ENCODE measurements at places on chromosomes 6 and 20.

DNA sequence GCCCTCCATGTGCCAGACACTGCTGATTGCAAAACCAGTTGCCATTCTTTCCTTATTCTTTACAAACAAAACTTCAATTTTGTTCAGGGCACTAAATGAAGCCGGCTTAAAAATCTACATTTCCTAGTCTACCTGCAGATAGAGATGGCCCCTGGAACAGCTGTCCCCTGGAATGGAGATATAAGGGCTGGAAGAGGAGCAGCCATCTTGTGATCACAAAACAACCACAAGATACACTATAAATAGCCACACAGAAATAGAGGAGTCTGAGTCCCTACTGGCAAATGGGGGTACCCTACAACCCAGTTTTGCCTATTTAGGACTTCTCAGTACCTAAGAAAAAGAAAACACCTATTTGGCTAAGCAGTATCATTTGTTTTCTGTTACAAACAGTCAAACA is 115.9 kb upstream of the BEND6 start:
- no peak for DNase-seq

DNA sequence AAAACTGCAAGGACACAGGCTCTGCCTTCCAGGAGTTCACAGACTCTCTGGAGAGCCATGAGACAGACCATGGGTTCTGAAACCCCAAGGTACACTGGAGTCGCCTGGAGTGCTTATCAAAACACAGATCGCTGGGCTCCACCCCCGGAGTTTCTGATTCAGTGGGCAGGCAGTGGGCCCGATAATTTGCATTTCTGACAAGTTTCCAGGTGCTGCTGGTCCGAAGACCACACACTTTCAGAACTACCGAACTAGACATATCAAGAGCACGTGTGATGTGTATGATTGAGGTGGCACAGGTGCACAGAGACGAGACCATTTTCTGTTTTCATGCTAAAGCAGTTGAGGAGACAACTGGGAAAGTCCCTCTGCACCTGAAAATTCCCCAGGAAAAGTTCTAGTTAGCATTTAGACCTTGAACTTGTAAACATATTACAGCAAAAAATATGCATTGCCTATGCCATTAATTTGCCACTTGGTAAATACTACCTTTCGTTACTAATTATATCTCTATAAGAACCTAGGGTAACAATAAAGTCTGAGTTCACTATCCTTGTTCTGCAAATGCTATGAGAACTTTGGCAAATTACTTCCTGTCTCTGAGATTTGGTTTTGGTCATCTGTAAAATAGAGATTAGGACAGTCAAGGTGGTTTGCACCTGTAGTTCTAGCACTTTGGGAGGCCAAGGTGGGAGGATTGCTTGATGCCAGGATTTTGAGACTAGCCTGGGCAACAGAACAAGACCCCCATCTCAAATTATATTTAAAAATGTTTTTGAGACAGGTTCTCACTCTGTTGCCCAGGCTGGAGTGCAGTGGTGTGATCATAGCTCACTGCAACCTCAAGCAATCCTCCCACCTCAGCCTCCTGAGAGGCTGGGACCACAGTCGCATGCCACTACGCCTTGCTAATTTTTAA is 14.3 kb upstream of the PIM1 start:
- no peak for DNase-seq

DNA sequence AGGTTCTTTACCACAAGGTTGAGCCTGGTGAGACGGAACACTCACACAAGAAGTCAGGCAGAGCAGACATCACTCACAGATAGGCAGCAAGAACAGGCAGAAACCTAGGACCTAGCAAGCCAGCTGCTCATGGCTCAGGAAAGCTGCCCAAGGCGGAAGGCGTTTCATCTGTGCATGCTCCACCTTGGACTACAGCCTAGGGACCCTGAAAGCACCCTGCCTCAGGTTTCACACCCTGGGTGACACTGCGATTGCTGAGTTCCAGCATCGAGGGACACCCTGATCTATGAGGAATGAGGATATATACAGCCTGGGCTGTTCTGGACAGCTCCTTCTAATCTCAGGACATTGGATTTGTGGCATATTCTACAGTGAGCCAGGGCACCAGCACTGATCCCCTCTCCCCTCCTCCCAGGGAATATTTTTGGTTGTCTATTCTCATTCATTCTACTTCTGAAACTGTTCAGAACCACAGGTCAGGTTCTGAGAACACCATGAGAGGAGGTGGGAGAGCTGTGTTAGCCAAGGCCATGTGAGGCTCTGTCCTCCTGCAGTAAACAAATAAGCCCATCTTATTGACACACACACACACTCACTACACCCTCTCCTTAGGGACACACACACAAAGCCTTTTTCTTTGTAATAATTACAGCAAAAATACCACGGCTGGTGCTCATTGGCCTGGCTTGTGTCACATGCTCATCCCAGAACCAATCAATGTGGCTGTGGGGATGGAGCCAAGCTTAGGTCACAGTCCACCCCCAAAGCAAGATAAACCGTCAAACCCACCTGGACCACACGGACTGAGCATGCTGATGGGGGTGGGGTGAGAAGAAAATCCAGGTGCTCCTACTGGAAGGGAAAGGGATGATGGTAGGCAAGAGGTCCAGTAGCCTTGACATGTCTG is 26.3 kb upstream of the PMEPA1 start:
- no peak for DNase-seq

- DNase-seq: no peak
Observed at GRCh38 chr6:111356551-111356950, 126.5 kb downstream of the REV3L start.

GRCh38 chr6:133741375-133741861 is 147.5 kb upstream of the TCF21 start:
- no peak for DNase-seq

DNA sequence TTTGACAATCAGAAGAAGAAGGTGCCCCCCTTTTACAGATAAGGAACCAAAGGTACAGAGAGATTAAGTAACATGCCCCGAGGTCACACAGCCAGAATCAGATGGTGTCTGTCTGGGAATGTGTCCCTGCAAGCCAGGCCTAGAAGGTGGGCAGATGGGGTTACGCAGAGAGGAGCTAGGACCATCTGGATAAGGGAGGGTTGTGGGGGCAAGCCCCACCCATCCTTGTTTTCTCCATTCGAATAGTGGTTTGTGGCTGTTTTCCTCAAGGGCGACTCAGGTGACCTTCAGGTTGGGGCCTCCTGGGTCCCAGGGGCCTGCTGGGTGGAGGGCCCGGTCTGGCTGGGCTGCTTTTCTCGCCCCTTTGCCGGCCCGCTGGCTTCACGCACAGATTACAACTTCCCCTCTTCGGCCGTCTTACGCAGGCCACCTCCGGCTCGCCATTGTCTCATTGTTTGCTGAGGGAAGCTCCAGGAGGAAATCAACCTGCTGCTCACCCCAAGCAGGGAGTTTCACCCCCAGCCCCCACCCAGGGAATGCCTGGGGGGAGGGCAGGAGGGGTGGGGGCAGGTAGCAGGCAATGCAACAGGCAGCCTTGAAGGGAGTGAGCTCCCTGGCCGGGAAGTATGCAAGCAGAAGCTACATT is 30.8 kb upstream of the CSNK2A1 start:
- DNase-seq: no peak

- no peak for DNase-seq
Observed at GRCh38 chr20:44640522-44640921, 11.0 kb downstream of the ADA start.

GRCh38 chr6:13979284-13980171 is 54.8 kb downstream of the RNF182 start:
- DNase-seq: no peak

DNA sequence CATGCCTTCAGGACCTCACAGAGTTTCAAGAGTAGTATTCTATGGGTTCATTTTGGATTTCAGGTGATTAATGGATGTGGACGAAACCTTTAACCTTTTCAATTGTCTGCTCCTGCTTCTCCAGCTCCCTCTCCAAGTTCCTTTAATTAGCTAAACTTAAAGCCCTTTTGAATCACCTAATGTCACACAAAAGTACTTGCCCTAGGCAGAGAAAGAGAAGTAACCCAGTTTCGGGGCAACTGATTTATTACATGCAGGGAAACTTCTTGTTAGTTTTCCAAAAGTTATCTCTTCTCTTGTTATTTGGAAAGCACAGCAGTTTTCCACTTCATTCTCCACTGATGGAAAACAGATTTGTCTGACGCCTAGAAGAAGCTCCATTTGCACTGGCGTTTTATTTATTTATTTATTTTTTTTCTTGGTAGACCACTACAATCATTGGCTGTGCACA is 407.7 kb upstream of the JARID2 start:
- DNase-seq: no peak

- no peak for DNase-seq
Observed at GRCh38 chr20:34065260-34065659, 46.8 kb downstream of the EIF2S2 start.

DNA sequence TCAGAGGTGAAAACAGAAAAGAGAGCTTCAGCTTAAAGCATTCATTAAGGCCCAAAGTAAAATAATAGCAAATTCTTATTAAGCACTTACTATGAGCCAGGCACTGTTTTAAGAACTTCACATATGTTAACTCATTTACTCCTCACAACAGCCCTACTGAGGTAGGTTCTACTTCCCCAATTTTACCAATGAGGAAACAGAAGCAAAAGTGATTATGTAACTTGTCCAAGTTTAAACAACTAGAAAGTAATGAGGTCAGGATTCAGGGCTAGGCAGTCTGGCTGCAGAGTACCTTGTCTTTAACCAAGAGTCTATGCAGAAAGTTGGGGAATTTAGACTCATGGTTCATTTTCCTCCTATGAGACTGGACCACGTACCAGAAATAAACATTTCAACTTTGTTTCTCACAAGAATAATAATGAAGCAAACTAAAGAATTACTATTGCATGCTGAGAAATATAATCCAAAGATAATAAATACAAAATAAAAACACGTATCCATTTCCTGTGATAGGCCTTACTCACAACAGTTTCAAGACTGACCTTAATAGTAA is 3.8 kb downstream of the COL21A1 start:
- no peak for DNase-seq

- DNase-seq: no peak
Observed at GRCh38 chr6:156062091-156062563, 606.5 kb upstream of the NOX3 start.

- no peak for DNase-seq
Observed at GRCh38 chr6:79810871-79811270, 136.5 kb downstream of the ELOVL4 start.

- DNase-seq: no peak
Observed at GRCh38 chr6:156822747-156823206, 45.6 kb downstream of the ARID1B start.

- DNase-seq: peak; percentile 20
Observed at GRCh38 chr6:25537349-25538018, 114.5 kb upstream of the SCGN start.

Measured in dorsolateral prefrontal cortex (tissue), 122 donors.